ENCODE measurements at places on chromosomes 6 and 20. TPM values are rescaled to one million over a fixed set of nuclear protein-coding genes. Genes with fewer than 3 reads are reported as not detected.

- H3K4me1 ChIP-seq = no peaks in the 10 kb centered on the region
- no peak for DNase-seq
- no peak overlapping the region for H3K4me3 ChIP-seq
- H3K36me3 ChIP-seq = peaks cover 7% of the 10 kb centered on the region
Observed at GRCh38 chr6:40181367-40181766, 247.1 kb upstream of the MOCS1 start.

- H3K4me1 ChIP-seq = peaks cover 3% of the 10 kb centered on the region
- H3K27me3 ChIP-seq = no peaks in the 10 kb centered on the region
- no peak overlapping the region for H3K4me3 ChIP-seq
- H3K36me3 ChIP-seq = no peaks in the 10 kb centered on the region
Observed at GRCh38 chr6:148979014-148979901, 232.4 kb downstream of the UST start.

GRCh38 chr6:7153789-7154188 is 46.0 kb downstream of the RREB1 start:
- no peak for DNase-seq
- peaks cover 75% of the 10 kb centered on the region for H3K4me1 ChIP-seq
- H3K36me3 ChIP-seq = peaks cover 11% of the 10 kb centered on the region
- H3K27me3 ChIP-seq = no peaks in the 10 kb centered on the region

- H3K36me3 ChIP-seq = no peaks in the 10 kb centered on the region
- H3K4me1 ChIP-seq = no peaks in the 10 kb centered on the region
- no peak overlapping the region for H3K27ac ChIP-seq
- no peak for DNase-seq
Observed at GRCh38 chr6:112114577-112115223, 27.3 kb downstream of the FAM229B start.

DNA sequence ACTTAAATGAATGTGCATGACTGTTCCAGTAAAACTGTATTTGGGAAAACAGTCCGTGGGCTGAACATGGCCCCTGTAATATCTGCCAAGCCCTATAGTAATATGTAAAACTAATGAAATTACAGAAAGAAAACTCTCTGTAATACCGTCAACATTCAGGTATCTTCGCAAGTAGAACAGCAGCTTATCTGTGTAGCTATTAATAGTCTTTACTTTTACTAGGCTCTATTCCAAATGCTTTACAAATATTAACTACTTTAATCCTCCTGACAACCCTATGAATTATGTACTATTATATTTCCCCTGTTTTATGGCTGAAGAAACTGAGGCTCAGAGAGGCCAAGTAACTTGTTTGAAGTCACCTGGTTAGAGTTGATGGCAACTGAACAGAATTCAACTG is 57.1 kb downstream of the DAAM2 start:
- H3K4me3 ChIP-seq = no peak overlapping the region
- H3K27me3 ChIP-seq = no peaks in the 10 kb centered on the region
- DNase-seq = no peak
- no peaks in the 10 kb centered on the region for H3K36me3 ChIP-seq
- peaks cover 6% of the 10 kb centered on the region for H3K4me1 ChIP-seq
- H3K27ac ChIP-seq = no peak overlapping the region

- DNase-seq = no peak
- H3K36me3 ChIP-seq = no peaks in the 10 kb centered on the region
- H3K27me3 ChIP-seq = no peaks in the 10 kb centered on the region
- H3K4me3 ChIP-seq = no peak overlapping the region
- no peak overlapping the region for H3K27ac ChIP-seq
Observed at GRCh38 chr6:153727885-153728284, 311.2 kb upstream of the OPRM1 start.

DNA sequence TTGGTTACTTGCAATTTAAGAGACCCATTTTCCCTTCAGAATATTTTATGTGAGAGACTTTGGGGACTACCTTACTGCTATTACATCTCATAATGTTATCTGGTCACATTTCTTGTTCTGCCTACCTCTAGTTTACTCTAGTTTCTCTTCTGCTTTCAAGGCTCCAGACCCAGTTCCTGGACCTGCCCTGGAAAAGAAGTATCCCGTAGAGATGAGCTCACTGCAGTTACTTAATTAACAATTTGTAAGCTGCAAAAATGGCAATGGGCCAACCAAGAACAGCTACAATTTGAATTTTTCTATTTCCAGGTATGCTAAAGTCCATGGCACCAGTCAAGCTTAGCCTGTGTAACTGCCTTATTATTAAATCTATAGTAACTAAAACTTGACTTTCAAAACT is 25.0 kb downstream of the TAB2 start:
- H3K4me1 ChIP-seq = peaks cover 36% of the 10 kb centered on the region
- no peaks in the 10 kb centered on the region for H3K27me3 ChIP-seq
- H3K27ac ChIP-seq = no peak overlapping the region
- DNase-seq = no peak
- H3K4me3 ChIP-seq = no peak overlapping the region

Gene OTOR
- not detected for total RNA-seq

Gene MARCKS
- total RNA-seq = 236 TPM

Gene SCUBE3
- 14.7 TPM for total RNA-seq

Gene TFEB
- 6.2 TPM for total RNA-seq

Gene CFB
- 13.6 TPM for total RNA-seq

Gene LIME1
- total RNA-seq = 6.3 TPM

Gene SIM1
- 6.3 TPM for total RNA-seq

Gene FAM83B
- 11.3 TPM for total RNA-seq
